Urinary bladder (tissue), 4 donors: ENCODE measurements at places on chromosomes 12 and 14. TPM values are rescaled to one million over a fixed set of nuclear protein-coding genes. Genes with fewer than 3 reads are reported as not detected.

DNA sequence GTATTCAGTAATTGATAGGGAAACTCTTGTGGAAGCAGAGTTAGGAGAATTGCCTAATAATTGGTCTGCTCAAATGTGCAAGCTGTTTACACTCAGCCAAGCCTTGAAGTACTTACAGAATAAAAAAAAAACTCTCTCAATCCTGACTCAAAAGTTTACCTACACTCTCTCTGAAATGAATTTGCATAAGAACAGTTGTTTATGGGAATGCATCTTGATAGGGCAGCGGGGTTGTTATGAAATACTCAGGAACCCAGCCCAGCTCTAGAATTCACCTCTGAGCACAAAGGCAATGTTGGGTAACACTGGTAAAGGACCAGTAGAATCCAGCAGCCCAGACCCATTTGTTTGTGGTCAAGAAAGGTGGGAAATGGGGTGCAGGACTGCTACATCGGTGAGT, 267.0 kb downstream of the CPNE8 start:
- DNase-seq: no peak

Gene SLC25A47
- total RNA-seq: not detected

GRCh38 chr14:30994681-30995620, 30.5 kb upstream of the AP4S1 start:
- no peak for DNase-seq

DNA sequence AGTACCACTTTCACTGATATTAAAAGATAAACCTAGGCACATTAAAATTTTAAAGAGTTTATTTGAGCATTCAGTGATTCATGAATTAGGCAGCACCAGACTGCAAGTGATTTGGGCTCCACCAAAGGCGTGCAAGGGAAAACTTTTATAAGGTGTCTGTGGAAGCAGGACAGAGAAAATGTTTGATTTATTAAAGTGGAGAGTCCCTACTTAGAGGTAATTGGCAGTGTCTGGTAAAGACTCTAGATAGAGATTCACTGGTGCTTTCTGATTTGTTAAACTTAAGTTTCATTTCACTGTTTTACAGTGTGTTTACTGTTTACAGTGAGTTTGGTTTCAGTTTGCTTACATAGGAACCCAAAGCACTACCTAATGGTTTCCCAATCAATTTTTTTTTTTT, 72.8 kb downstream of the ANKS1B start:
- no peak for DNase-seq

Gene HOMEZ
- 7.9 TPM for total RNA-seq

Gene DAO
- not detected for total RNA-seq

DNA sequence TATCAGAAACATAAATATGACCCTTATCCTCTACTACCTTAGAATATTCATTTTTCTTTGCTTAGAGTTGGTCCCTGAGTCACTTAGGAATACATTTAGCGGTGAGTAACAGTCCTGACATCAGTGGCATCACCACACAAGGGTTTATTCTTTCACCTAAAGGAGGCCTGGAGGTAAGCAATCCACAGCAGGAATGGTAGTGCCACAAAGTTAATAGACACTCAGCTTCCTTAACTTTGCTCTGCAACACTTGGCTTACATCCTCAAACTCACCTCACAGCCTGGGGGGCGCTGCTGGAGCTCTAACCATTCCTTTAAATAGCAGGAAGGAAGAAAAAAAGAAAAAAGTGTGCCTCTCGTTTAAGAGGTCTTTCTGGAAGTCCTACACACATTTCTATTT, 29.1 kb downstream of the BBOF1 start:
- no peak for DNase-seq

DNA sequence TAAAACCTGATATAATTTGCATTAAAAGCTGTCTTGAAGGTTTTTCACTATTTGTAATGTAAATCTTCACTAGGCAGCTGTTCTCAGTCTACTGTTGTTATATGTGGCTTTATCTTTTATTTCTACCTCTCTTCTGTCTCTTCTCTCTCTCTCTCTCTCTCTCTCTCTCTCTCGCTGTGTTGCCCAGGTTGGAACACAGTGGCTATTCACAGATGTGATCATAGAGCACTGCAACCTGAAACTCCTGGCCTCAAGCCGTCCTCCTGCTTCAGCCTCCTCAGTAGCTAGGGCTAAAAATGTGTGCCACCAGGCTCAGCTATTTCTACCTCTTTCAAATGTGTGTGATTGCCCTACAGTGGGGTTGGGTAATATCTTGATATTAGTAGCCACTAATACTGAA, 21.1 kb downstream of the FUT8 start:
- no peak for DNase-seq
